Endothelial cell of umbilical vein (primary cell): ENCODE measurements at places on chromosomes 6 and 20. TPM values are rescaled to one million over a fixed set of nuclear protein-coding genes. Genes with fewer than 3 reads are reported as not detected.
A peak's percentile ranks its signal among the peaks of the same experiment; 100 is the strongest.

DNA sequence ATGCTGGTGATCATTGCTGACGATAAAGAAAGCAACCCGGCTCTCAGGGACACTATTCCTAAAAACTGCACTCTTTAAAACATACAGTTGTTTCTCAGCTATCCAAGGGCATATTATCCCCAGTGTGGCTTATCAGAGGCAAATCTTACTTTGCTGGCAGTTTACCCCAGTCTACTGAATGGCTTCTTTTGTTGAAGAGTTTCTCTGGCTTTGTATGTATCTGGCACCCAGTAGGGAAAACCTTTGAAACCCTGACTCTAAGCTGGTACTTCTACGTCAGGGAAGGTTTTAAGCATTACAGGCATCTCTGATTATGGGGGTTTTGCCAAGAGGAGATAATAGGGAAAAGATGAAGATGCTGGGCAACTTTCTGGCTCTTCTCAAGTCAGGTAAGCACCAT lies 637.6 kb upstream of the CHD6 start:
- DNase-seq = no peak

DNA sequence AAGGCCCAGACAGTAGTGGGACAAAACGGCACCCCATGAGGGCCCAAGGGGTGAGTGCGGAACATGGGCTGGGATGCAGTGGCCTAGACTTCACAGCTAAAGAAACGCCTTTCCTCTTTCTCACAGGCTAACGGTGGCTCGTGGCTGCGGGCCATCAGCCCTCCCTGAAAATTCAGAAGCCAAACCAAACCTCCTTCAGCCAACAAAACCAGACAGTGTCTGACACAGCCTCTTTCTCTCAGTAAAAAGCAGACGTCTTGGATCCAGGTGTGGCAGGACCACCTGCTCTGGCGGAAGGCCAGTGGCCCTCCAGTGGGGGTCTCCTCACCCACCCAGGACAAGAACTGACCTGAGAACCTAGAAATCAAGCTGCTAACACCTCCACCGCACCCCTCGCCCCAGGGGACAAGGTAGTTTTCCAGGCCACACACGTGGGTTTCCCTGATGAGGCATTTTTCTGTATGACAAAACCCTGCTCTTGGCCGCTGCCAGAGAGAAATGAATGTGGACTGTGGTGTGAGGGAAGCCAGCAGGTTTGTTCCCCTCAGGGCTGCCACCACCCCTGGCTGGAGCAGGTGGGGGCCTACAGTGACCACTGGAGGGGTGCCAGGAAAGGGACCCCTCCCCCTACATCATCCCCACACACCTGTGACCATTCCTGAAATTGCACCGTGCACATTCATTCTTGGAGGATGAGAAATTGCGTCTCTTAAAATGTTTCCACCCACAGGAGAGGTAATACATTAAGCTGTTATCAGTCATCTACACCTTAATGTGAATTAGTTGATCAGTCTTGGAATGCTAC lies 76.8 kb upstream of the PIM1 start:
- no peak for DNase-seq

PKIB gene
- not detected in 2 replicates for polyA plus RNA-seq

KIAA1586 gene
- 1.1 and 1.7 TPM in 2 replicates for polyA plus RNA-seq

DNA sequence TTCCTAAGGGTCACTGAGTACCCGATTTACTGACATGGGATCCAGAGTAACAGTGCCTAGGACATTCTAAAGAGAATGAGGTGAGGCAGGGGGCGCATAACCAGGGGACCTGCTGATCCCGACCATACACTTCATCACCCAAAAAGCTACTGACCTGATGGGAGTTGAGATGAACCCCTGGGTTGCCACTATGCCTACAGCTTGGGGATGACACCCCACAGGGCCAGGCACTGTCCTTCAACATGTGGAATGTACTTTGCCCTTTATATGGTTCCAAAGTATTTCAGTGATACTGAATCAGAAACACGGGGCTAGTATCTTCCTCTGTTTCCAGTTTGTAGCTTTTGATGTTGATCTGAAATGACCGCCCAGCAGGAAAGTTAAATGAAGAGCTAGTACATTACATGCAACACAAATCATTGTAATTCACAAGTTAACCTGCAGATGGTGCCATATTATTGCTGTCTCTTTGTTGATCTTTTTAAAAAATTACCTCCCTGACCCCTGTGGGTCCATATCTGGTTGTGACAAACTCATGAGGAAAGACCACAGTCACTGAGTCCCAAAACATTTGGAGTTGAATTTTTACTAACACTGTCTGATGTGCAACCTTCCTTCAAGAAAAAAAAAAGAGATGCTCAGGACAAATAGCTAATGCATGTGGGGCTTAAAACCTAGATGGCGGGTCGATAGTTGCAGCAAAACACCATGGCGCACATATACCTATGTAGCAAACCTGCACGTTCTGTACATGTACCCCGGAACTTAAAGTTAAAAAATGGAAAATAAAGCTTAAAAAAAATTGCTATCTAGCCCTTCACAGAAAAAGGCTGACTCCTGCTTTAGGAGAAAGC lies 42.7 kb upstream of the GCNT2 start:
- peak; percentile 52 for DNase-seq

DNA sequence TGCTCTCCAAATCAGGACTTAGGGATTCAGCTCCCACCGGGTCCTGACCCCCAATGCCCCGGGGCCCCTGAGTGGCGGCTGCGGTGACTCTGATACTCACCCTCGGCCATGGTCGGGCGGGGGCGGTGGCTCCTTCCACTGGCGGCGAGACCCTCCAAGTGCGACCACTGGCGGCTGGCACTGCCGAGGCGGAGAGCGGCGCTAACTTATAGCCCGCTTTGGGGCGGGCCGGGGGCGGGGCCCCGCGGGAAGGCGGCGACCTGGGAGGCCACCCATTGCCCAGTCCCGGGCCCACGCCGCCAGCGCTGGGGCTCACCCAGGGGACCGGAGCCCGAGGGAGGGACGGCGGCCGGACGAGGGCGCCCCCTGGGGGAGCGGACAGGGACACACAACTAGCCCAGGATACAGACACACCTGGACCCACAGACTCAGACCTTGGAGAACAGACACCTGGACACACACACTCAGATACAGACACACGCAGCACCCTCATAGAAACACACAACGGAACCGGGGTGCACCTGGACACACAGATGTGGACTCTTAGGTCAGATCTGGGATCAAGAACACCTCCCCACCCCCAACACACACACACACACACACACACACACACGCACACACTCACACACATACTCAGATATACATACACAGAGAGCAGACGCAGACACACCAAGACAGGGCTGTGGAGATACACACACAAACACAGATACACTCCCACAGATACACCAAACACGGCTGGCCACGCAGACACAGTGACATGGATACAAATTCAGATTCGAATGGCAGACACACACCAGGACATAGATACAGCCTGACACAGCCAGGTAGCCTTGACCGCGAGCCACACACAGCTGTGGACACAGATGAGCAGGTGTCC lies at the start of gene TGM2:
Gene TGM2, minus strand, starts transcription at position 182 of the 877 bp plus-strand sequence. Its CDS starts 72 bp downstream, at position 110.
- DNase-seq = peak; percentile 88

GRCh38 chr6:158758941-158759479 lies 60.2 kb downstream of the EZR start:
- DNase-seq = no peak

DNA sequence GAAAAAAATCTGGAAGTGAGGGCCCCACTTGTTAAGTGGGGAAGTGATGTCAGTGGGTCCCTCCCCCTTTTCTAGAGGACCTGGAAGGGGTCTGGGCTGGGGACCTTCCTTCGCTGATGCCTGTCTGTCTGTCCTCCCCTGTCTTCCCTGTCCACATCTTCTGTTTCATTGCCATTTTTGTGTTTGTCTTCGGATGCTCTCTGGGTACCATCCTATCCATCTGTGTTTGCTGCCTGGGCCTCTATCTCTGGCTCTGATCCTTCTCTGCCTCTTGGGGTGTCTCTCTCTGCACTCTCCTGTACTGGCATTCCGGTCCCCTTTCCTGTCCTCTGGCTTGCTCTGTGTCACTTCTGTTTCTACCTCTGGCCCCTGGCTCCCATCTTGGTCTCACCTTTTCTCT lies 2.3 kb downstream of the TMEM151B start:
- DNase-seq = no peak

DNA sequence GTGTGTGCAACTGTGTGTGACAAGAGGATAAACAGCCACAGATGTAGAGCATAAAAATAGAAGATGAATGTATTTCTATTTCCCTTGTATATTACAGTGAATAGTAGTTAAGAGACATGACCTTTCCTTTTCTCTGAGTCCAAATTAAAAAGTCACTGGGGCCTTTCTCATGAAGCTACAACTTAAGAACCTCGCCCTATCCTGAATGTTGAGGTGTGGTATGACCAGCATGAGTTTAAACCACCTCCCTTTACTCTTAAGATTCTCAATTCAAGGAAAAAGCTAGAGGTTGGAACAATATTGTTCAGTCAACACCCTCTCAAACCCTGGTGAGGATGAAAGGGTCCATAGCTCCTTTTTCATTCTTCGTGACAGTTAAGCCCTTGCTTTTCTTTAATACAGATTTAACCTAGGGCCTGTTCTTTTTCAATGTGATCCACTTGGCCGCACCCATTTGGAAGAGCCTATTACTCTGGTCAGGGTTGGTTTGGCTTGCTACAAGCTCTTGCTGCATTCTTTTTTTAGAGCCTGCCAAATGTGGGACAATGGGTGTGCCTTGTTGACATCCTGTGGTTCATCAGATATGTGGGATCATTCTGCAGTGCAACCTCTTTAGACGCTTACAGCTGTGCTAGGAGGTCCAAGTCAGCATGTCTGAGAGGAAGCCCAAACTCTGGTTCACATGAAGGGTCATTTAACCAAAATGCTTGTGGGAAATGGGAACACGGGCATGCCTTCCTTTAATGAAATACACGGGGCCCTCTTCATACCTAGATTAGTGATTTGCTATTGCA lies 290.0 kb downstream of the HAO1 start:
- peak; percentile 21 for DNase-seq
